ENCODE measurements at places on chromosomes 4 and X. TPM values are rescaled to one million over a fixed set of nuclear protein-coding genes. Genes with fewer than 3 reads are reported as not detected.

DNA sequence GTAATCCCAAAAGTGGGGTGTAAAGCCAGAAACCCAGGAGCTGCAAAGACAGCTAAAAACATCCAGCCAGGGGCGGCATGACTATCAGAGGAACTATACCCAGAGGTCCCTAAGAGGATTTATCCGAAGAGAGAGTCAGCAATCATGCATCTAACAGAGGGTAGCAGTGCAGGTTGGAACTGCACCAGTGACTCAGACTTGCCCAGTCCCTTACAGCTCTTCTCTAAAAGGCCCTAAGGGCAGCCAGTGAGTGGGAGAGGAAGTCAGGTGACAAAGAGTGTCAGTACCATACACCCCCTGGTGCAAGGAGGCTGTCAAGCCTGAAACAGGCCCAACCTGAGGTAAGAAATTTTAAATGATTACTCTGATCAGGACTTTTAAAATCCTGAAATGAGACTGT is 88.1 kb downstream of the CAMK2D start:
- peak; percentile 26 for DNase-seq

GRCh38 chr4:52298444-52298843 is 247.3 kb downstream of the SPATA18 start:
- no peak for DNase-seq

DNA sequence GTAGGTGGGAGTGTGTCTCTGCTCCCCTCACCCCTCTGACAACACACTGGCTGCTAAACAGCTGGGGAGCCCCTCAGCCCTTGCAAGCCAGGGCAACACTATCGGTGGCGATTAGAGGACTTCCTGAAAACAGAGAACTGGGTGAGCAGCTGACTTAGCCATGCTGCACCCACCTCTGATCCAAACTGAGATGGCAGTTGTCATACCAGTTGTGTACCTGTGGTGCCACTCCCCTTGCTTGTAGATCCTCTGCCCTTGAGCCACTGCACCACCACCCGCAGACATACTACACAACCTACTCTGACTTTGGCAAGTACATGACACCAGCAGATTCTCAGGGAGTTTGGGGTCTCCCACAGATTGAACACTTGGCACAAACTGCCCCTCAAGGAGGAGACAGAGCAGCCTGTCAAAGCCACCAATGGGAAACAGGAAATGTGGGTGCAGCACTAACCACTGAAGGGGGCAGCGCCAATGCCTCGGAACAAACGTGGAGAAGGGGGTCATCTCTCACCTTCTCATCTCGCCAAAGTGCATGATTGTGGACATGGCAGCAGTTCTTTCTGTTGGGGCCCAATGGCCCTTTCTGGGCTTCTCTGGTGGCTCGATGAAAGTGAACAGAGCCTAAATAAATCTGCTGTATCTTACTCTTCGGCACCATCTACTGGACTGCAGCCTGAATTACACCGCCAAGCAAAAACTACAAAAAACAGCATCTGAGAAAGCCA is 119.8 kb downstream of the NEK1 start:
- DNase-seq, result peak; percentile 10

- no peak for DNase-seq
Measured at GRCh38 chr4:101667348-101667747, 123.2 kb upstream of the BANK1 start.

GRCh38 chrX:24851780-24852179 is 158.1 kb downstream of the POLA1 start:
- DNase-seq, result no peak

Gene ZFP42
- total RNA-seq, result not detected

DNA sequence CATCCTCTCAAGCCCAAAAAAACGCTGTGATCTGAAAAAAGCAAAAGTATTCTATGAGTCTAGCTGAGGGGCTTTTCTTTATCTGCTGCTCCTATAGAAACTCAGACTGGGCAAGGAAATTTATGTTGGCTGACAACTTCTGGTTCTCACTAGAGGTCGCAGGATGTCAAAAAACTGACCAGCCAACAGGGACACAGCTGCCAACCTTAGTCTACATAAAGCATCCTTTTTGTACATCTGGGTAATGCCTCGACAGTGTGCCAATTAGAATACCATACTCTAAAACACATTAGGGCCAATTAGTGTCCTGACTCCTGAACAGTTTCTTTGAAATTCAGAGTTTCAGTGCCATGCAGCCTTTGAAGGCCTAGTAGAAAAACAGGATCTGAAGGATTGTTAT is 8.8 kb upstream of the TLL1 start:
- DNase-seq, result no peak

DNA sequence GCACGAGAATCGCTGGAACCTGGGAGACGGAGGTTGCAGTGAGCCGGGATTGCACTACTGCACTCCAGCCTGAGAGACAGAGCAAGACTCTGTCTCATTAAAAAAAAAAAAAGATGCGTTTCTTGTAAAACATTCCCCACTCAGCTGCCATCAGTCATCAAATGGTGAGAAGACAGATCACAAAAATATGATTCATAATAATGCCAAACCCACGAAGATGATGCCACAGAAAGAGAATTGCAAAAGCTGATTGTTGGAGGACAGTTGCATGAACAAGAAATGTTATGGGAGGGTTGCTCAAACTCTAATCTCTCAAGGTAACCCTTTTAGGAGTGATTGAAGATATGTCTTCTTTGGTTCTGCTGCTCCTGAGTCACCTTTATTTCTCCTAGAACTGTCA is 21.4 kb upstream of the SMIM14 start:
- DNase-seq, result no peak

GRCh38 chrX:149628280-149628679 is 3.3 kb downstream of the TMEM185A start:
- DNase-seq, result no peak

Gene EDA
- under 0.01 TPM for total RNA-seq

GRCh38 chrX:1334854-1335253 is 1.7 kb upstream of the IL3RA start:
- DNase-seq, result no peak

Gene ADGRG2
- total RNA-seq, result not detected

Gene PRR32
- total RNA-seq, result not detected

Gene ODAPH
- total RNA-seq, result not detected

- DNase-seq, result no peak
Measured at GRCh38 chr4:133146574-133147241, 2.4 kb upstream of the PCDH10 start.

- DNase-seq, result no peak
Measured at GRCh38 chr4:8156617-8157016, 2.0 kb downstream of the ABLIM2 start.

Gene SPANXD
- not detected for total RNA-seq

DNA sequence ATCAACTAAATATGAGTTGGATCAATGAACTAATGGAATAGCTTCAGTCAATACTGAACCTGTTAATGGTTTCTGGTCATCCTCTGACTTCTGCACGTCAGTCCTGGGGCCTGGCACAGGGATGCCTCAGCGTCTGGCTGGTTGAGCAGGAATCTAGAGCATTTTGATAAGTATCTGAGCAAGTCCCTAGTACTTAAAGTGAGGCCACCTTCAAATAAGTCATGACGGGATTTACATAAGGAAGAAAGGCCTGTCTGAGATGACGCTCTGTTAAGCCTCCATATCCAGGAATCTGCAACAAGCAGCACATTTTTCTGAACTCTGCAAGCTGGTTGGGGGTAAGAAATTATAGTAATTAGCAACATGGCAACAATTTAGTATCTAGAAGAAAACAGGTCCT is 83.2 kb upstream of the TBC1D9 start:
- no peak for DNase-seq

GRCh38 chr4:74874753-74875367 is 58.1 kb upstream of the PARM1 start:
- DNase-seq, result peak; percentile 74

Gene L1CAM
- total RNA-seq, result under 0.01 TPM

Gene FGG
- not detected for total RNA-seq

DNA sequence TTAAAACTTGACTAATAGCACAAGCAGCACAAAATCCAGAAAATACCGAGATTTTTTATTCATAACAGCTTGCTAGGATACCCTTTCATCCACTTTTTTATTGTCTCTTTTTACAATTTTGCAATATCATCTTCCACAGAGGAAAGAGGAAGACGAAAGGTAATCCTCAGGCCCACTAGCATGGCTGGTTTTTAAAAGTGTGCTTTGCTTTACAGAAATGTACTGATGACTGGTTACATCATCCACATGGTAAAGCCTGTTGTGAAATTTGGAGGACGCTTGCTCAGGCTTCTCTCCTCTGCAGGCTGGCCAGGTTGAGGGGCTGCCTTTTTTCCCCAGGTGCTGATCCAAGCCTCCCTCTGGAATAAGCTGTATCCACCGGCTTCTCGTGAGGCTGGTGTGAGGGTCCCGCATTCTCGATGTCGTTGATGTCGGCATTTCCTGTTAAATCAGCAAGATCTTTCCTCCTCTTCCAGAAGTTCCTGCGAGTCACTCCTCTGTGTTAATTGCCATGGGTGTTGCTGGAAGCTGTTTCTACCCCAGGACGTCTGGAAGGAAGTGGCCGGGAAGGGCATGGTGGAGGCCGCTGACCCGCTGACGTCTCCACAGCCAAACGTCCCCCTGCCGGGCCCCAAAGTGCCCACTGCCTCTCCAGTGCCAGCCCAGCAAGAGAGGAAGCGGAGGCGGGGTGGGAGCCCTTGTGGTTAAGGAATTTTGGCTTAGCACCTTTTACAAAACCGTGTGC is 5.8 kb upstream of the DGKQ start:
- DNase-seq, result no peak

Gene PPP4R3C
- not detected for total RNA-seq

GRCh38 chr4:183860731-183861130 is 44.4 kb upstream of the STOX2 start:
- no peak for DNase-seq

Gene BRS3
- not detected for total RNA-seq

DNA sequence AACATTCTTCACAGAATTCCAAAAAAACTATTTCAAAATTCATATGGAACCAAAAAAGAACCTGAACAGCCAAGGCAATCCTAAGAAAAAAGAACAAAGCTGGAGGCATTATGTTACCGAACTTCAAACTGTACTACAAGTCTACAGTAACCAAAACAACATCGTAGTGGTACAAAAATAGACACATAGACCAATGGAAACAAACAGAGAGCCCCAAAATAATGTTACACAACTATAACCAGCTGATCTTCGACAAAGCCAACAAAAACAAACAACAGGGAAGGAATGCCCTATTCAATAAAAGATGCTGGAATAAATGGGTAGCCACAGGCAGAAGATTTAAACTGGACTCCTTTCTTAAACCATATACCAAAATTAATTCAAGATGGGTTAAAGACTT is 1189.6 kb downstream of the PCDH18 start:
- no peak for DNase-seq

- peak; percentile 82 for DNase-seq
Measured at GRCh38 chr4:54941994-54942552, 183.3 kb downstream of the KDR start.

Gene NAT8L
- total RNA-seq, result 0.81 TPM

Gene CLDN22
- total RNA-seq, result not detected

Gene F9
- not detected for total RNA-seq

Gene SLIT2
- total RNA-seq, result under 0.01 TPM

DNA sequence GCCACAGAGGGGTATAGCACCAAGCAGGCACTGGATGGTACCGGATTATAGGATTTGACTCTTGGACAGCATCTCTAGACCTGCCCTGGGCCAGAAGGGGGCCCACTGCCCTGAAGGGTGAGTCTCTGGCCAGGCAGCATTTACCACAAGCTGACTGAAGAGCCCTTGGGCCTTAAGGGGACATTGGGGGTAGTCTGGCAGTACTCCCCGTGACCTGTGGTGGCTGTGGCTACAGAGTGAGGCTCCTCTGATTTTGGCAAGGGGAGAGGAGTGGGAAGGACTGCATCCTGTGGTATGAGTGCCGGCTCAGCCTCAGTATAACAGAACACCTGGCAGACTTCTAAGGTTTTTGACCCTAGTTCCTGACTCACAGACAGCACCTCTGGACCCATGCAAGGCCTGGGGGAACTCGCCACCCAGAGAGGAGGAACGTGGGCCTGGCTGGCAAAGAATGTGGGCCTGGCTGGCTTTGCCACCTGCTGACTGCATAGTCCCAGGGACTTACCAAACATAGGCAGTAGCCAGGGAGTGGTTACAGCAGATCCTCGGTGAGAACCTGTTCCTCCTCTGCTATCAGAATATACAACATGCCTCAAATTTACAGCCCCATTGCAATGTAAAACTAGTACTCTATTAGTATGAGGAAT is 48.1 kb downstream of the ABCB7 start:
- no peak for DNase-seq

DNA sequence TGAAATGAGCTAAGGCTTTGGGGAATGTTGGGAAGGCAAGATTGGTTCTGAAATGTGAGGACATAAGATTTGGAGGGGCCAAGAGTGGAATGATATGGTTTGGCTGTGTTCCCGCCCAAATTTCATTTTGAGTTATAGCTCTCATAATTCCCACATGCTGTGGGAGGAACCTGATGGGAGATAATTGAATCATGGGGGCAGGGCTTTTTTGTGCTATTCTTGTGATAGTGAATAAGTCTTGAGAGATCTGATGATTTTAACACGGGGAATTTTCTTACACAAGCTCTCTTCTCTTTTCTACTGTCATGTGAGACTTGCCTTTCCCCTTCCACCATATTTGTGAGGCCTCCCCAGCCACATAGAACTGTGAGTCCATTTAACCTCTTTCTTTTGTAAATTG is 157.6 kb upstream of the C1QTNF7 start:
- DNase-seq, result no peak

GRCh38 chrX:48468247-48468671 is 1.8 kb downstream of the SLC38A5 start:
- DNase-seq, result no peak

Gene ANKRD50
- total RNA-seq, result 14.3 TPM

Gene RHOXF2
- total RNA-seq, result not detected

GRCh38 chr4:9875516-9875915 is 94.1 kb downstream of the DRD5 start:
- DNase-seq, result no peak

Gene MAPK10
- 0.54 TPM for total RNA-seq

DNA sequence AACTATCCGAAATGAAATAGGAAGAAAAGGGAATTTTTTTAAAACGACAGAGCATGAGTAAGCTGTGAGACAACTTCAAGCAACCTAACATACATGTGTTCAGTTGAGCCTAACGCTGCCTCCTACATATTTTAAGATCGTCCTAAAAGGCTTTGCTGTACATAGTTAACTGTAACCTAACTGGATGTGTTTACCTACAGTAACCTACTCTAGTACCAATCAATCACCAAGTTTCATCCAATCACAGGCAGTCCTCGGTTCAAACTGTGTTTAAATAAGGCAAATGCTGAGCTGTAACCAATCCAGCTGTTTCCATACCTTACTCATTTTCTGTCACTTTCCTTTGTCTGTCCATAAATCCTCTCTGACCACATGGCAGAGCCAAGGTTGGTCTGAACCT is 17.1 kb downstream of the RCHY1 start:
- DNase-seq, result no peak

DNA sequence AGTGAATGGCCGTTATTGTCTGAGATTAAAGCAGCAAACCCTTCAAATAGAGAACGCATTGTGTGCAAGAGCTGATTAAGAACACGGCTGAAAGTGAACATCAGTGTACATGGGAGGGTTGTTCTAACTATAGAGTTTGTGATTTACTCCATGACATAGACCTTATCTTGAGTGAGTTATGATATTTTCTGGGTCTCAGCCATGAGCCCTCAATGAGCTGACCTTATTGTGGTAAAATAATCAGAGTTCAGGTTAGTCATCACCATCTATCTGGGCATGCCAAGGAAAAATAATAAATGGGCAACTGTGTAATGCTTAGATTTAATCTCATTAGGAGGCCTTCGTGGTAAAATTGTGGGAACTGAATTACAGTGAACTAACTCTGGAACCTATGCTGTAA is 33.2 kb upstream of the CLDN24 start:
- no peak for DNase-seq
